ENCODE measurements at places on chromosomes 12 and 14.

DNA sequence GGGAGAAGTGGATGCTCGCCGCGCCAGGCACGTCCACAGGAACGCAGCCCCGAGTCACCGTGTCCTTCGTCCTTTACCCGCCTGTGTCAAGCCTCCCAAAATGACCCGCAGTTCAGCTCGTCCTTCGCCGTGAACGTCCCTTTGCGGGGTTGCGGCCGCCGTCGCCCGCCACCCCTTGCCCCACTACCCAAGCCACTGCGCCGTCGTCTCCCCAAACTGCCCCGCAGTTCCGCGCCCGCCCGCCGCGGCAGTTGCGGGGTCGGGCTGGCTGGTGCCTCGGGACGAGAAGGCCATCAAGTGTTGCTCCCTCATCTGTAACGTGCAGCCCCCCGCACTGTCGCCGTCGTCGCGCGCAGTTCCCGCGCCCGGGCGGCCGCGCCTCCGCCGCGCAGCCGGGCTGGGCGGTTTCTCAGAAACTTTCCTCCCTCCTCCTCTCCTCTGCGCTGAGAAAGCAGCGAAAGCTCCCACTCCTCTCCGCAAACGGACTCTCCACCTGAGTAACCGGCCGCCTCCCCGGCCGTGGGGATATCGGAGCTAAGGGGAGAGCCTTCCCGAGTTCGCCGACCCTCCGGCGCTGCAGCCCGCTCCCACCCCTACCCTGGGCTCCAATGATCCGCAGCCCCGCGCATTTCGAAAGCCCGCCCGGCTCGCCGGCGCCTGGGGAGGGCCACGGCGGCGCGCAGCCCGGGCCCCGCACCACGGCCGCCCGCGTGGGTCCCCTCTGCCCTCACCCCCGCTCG is 6.7 kb downstream of the CDKN1B start:
- DNase-seq, result peak; percentile 60

DNA sequence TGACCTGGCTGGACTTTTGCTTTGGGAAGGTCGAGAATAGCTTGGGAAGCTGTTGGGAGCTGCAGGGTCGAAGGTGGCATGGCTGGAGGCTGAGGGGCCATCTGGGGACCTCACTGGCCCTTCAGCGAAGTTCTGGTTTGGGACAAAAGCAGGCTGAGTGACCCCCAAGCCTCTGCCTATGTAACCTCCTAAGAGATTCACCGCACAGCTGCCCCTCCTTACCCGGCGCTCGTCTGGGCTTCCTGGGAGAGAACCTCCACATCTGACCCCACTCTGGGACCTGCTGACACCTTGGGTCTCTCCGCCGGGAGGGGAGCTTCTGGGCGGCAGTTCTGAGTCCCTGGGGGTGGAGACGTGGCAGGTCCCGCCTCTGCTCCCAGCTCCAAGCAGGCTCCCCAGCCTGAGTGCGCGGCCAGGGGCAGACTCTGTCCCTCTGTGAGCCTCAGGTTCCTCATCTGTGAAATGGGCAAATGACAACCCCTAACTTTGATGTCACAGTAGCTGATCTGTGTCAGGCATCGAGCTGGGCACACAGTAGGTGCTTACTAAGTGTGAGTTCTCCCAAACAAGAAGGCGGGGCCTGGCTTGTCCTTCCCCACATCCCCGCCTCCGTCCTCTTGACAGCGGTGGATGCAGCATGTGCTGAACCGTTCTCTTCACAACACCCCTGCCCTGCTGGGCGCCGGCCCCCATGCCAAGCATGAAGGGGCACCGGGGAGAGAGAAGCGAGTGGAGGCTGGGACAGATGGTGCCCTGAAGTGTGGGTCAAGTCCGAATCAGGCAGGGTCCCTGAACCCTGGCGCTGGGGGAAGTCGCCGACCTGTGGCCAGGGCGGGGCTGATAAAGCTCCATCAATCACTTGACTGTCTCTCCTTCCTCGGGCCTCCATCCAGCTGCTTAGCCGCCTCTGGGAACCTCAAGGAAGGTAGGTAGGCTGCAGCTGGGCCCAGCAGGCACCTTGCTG is 3.8 kb downstream of the EXOC3L4 start:
- no peak for DNase-seq

DNA sequence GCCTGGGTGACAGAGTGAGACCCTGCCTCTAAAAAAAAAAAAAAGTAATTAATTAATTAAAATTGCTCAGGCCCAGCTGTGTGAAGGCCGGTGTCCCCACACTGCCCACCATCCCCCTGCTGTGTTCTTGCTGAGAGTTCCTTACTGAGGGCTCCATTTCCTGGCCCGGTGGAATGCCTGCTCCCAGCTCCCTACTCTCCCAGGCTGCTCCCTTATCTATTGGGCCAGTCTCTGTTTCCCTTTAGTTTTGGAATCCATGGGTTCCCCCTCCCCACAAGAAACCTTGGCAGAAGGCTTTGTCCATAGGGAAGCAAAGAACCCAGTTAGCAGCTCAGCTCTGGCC is 19.0 kb downstream of the MLXIP start:
- no peak for DNase-seq

DNA sequence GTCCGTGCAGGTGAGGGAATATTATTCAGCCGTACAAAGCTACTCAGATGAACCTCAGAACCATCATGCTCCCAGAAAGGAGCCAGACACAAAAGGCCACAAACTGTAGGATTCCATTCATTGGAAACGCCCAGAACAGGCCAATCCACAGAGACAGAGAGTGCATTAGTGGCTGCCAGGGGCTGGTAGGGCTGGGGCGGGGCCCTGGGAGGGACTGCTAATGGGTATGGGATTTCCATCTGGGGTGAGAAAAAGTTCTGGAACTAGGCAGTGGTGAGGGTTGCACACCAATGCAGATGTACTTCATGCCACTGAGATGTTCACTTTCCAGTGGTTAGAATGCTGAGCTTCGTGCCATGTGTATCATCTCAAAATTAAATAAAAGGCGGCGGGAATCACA is 101.1 kb downstream of the RFLNA start:
- DNase-seq, result no peak

- DNase-seq, result no peak
Observed at GRCh38 chr14:56918849-56919574, 108.7 kb upstream of the OTX2 start.

GRCh38 chr14:20706657-20707355 is 18.2 kb downstream of the ANG start:
- no peak for DNase-seq

DNA sequence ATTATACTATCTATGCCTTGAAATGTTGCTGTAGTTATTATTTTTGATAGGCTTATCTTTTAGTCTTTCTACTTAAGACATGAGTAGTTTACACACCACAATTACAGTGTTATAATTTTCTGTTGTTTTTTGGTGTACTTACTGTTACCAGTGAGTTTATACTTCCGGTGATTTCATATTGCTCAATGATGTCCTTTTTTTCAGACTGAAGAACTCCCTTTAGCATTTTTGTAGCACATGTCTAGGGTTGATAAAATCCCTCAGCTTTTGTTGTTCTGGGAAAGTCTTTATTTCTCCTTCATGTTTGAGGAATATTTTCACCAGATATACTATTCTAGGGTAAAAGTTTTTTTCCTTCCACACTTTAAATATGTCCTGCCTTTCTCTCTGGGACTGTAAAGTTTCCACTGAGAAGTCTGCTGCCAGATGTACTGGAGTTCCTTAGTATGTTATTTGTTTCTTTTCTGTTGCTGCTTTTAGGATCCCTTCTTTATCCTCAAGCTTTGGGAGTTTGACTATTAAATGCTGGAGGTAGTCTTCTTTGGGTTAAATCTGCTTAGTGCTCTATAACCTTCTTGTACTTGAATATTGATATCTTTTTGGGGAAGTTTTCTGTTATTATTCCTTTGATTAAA is 41.5 kb upstream of the FERMT2 start:
- no peak for DNase-seq

- no peak for DNase-seq
Observed at GRCh38 chr12:103161582-103162362, 204.3 kb downstream of the ASCL1 start.

GRCh38 chr12:124087266-124088051 is 114.4 kb downstream of the ZNF664 start:
- DNase-seq, result no peak

GRCh38 chr12:100372853-100373640 is 16.2 kb downstream of the SLC17A8 start:
- DNase-seq, result no peak

- no peak for DNase-seq
Observed at GRCh38 chr12:116978791-116979508, 68.2 kb downstream of the FBXW8 start.

- DNase-seq, result no peak
Observed at GRCh38 chr12:117485984-117486839, 124.8 kb upstream of the NOS1 start.

GRCh38 chr12:109910969-109911348 is 10.9 kb downstream of the TCHP start:
- no peak for DNase-seq

DNA sequence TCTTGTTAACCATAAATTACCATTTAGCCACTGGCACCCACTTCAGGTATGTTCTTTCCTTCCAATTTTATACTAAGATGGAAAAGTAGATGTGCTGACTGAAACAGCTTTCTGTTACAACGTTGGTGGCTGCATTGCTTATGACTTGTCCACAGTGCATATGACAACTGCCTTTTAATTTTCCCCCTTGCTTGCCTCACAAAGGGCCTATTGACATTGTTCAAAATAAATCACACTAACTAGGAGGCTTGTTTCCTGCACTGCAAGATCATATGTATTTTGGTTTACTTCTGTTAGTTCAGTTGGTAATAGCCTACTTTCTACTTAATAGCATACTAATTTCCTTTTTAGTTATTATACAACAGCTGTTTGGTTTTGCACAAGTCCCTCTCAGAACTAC is 55.4 kb downstream of the SCAF11 start:
- DNase-seq, result no peak

- no peak for DNase-seq
Observed at GRCh38 chr14:66008631-66009030, 477.5 kb upstream of the CCDC196 start.

- DNase-seq, result no peak
Observed at GRCh38 chr12:109763201-109763841, 49.7 kb downstream of the FAM222A start.

DNA sequence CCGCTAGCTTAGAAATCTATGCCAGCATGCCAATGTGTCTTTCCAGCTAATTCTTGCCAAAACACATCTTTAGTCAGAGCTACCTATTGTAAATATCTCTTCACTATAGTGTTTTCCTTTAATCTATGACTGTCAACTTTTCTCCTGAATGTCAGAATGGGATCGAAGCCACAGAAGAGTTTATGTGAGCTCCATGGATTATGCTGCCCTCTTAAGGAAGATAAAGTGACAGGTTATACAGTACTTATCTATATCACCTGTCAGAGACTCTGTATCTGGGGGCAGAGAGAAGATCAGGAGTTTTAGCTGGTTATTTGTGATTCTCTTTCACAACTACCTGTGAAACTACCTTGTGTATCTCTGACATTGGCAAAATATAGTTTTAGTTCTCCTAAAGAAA is 204.3 kb upstream of the SEL1L start:
- DNase-seq, result no peak

DNA sequence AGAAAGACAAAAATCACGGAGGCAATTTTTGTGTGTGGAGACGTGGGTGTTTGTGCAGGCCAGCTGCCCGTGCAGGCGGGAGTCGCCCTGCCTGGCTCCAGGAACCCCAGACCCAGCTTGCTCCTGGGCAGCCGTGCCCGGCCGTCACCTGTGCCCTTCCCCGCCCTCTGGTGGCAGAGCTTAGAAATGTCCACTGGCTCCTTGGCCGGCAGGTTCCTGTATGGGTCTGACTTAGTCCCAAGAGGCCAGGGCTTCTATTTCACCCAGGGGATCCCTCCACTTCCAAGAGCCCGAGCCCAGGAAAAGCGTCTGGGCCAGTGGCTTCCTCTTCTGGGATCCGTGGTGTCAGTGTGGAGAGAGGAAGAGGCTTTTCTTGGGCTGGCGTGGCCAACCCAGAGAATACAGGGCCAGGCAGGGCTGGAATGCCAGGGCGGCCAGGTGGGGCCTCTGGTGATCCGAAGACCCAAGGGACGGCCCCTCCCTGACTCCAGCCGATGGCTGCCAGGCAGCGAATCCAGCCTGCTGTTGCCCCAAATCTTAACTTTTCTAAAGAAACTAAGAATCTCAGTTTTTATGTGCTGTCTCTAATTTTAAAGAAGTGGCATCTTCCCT is 120.9 kb downstream of the TMEM132C start:
- peak; percentile 65 for DNase-seq

- DNase-seq, result no peak
Observed at GRCh38 chr12:122966743-122967550, 684 bp upstream of the ABCB9 start.
